ENCODE measurements at places on chromosomes 13 and 19.

DNA sequence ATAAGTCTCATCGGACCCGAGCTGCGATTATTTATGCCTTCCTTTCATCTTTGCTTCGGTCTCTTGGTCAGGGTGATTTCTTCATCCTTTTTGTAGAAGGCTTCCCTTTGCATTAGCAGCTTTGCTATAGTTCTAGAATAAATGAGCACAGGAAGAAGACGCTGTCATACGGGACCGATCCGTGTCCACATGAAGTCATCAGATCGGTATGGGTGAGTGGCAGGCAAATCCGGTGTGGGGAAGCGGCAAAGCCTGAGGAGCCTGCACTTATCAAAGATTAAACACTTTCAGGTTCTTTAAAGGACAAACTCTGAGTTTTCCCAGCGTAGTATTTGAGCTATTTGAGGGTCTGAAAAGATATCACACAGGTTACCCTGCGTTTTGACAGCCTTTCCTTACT lies 119.3 kb downstream of the IRS2 start:
- DNase-seq: peak; percentile 56

GRCh38 chr19:1912760-1913505 lies 7.7 kb downstream of the ADAT3 start:
- DNase-seq: no peak

DNA sequence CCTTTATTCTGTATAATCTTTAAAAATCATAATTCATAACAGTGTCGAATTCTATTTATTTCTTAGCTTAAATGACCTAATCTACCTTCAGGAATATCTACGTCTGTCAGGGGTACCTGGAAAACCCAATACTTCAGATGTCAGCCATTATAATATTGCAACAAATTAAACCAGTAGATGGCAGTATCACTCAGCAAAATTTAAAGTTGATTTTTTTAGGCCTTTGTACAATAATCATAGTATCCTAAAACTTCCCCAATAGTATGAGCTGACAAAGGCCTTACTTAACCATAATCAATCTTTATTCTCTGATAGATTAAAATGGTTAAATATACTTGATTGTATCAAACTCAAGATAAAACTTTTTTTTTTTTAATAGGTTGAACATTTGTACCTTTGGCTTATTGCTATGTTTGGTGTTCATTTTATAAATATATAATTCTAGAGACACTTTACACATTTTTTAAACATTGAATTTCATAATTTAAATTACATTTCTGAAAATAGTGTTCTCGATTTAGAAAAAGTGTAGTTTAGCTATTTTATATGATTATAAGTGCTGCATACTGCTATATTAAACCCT lies 830.2 kb upstream of the SPRY2 start:
- DNase-seq: peak; percentile 54

DNA sequence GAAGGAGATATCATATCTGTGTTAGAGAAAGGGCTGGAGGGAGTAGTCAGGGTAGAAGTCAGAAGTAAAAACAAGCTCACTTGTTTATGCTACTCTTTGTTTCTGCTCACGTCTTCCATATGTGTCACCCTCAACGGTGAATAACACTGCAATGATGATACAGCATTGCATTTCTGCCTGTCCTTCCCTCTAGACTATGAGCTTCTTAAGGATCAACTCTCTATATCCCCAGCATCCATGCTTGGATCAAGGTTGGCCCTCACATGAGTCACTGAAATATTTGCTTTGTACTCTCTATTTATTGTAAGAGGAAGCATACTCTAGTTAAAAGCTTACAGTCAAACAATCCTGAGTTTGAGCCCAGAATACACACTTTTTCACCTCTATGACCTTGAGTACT lies 406.0 kb downstream of the RFC3 start:
- peak; percentile 6 for DNase-seq

GRCh38 chr19:56946159-56946558 lies 105.6 kb upstream of the PEG3 start:
- no peak for DNase-seq

DNA sequence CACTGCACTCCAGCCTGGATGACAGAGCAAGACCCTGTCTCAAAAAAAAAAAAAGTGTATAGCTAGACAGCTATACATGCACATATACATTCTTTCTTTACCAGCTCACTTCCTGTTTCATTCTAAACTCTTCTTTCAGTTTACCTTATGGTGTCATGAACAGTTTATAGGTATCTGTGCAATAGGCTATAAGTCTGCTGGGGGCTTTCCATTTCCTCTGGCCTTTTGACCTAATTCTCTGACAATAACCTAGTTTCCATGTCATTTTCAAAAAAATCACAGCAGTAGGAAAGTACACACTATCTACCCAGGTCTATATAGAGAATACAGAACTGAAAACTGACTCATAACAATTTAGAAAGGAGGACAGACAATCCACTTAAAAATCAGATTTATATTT lies 24.4 kb upstream of the URAD start:
- DNase-seq: peak; percentile 52

GRCh38 chr19:40549007-40549708 lies 27.5 kb upstream of the SHKBP1 start:
- peak; percentile 71 for DNase-seq

DNA sequence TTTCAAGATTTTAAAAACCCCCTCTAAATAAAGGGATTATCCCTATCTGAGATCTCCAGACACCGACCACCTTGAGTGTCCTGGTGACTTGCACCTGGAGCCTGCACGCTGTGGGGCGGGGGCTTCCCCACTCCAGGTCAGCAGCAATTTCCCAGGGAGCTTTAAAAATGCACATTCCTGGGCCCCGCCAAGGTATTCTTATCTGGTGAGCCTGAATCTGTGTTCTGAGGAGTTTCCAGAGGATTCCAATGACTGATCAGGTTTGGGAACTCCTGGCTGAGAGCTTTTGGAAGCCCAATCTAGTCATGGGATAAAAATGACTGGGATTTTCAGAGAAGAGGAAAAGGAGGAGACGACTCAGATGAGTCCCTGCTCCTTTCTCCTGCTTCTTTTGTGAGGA lies 66.1 kb downstream of the FGF9 start:
- no peak for DNase-seq

GRCh38 chr19:36672368-36672767 lies 5.7 kb upstream of the ZNF461 start:
- DNase-seq: no peak

DNA sequence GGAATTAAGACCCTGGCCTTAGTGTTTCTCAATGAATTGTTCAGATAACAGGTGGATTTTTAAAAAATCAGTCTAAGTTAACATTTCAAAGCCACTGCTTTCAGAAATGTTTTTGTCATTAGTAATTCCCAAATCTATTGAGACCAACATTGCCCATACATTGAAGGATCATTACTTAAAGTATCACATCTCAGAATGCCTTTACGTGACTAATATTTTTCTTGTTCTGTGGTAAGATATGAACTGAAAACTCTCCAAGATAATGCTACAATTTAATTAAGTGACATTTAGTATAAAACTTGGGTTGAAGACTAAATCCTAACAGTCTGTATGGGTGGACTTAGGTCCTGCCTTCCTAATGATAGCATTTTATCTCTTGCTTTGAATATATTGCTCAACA lies 59.4 kb upstream of the POSTN start:
- peak; percentile 7 for DNase-seq

DNA sequence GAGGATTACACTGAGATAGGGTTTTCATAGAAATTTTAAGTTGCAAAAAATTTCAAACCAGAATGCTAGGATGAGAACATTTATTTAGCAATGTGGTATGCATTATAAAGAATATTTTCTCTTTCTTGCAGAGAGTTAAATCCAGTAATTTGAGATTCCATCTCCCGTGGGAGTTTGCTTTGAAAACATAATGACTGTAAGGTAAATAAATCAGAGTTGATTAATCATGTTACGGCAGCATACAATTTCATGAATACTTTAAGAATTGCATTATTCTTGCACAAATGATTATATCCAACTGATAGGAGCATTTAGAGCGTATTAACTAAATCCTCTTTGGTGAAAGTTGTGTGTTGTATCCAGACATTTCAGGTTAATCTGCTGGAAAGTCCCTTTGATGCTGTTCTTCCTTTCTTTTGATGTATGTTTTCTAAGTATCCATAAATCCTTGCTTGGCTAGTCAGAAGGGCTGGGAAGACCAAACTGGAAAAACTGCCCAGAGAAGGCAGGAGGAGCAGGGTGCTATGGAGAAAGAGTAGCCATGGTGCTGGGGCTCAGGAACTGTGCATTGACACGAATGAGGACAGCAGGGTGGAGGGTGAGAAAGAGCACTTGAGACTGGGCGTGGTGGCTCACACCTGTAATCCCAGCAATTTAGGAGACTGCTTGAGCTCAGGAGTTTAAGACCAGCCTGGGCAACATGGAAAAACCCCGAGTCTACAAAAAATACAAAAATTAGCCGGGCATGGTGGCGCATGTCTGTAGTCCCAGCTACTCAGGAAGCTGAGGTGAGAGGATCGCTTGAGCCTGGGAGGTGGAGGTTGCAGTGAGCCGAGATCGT lies 4.8 kb upstream of the GJA3 start:
- DNase-seq: no peak

GRCh38 chr13:110822669-110822945 lies 92.3 kb downstream of the ANKRD10 start:
- DNase-seq: no peak

- peak; percentile 4 for DNase-seq
Measured at GRCh38 chr13:24540236-24541126, 27.9 kb upstream of the PARP4 start.

DNA sequence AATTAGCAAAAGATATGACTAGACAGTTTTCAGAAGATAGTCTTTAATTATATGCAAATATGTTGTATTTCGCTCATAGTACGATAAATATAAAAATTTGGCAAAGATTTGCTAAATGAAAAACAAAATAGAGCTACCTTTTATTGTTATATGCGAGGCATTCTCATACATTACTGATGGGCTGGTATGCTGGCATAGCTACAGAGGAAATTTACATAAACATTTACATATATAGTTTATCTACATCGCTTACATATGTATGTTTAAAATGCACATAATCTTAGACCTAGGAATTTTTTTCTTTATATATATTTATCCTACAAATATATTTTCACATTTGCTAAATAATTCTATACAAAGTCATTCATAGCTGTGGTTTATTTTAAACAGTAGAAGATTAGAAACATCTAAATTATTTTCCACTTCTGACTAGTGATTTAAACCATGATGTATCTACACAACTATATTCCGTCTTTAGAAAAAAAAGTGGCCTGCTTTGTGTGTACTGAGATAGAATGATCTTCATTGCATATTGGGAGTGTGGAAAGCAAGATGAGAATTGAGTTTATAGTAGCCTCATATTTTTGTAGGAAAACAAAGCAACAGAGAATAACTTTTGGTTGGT lies 1345.0 kb upstream of the SLC10A2 start:
- DNase-seq: no peak

- no peak for DNase-seq
Measured at GRCh38 chr19:13238891-13239534, 88.8 kb downstream of the IER2 start.

DNA sequence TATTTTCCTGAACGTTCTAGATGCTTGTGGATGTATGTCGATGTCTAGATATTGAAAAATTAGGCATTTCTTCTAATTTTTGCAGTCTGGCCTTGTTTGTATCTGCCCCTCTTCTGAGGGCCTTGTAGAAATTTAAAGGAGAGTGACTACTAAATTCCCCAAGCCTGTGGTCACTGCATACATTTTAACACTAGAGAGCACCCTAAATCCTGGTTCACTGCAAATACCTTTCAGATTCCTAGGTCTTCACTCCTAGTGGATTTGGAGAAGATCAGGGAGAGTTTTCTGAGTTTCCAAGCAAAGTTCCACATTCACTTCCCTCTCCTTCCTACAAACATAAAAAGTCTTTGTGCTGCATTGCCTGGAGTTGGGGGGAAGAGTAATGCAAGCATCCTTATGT lies 1272.5 kb downstream of the OLFM4 start:
- DNase-seq: no peak

DNA sequence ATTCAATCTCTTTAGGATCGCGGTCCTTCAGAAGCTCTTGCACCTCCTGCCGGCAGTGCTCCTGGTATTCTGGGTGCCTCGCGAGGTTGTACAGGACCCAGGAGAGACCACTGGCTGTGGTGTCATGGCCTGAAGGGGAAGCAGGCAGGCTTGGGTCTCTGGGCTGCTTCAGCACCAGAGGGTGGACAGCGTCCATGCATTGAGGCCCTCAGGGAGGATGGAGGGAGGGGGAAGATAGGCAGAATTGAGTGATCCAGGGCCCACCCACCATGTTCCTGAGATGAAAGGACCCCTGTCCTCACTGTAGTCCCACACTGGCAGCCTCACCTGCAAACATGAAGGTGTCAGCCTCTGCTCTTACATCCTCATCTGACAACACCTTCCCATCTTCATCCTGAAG lies 17.9 kb upstream of the OR10H5 start:
- DNase-seq: no peak

DNA sequence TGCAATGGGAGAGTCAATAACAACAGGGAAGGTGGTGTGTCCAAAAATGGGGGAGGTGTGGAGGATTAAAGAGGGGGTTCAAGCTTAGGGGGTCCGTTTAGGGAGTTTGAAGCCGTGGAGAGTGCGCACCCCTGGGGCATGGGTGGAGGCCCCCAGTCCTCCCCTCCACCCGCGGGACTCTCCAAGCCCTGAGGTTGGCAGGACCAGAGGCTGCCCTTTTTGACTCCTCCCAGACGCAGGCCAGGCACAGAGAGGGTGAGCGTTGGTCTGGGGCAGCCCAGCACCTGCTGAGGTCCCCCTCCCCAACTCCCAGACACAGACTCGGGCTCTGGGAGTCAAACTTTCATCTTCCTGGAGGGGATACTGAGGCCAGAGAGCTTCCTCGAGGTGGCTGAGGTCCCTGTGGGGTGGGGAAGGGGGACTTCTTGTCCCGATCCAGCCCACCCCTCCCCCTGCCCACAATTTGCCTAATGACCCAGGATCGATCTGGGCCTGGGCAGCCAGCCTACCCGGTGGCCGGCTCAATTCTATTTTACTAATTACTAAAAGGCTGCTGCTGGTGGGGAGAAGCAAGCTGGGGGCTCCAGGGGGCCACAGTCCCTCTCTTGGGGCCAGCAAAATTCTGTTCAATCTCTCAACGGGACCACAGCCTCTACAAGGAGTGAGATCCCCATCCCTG lies 2.8 kb upstream of the ONECUT3 start:
- no peak for DNase-seq

GRCh38 chr13:22262001-22262885 lies 591.4 kb downstream of the FGF9 start:
- no peak for DNase-seq

DNA sequence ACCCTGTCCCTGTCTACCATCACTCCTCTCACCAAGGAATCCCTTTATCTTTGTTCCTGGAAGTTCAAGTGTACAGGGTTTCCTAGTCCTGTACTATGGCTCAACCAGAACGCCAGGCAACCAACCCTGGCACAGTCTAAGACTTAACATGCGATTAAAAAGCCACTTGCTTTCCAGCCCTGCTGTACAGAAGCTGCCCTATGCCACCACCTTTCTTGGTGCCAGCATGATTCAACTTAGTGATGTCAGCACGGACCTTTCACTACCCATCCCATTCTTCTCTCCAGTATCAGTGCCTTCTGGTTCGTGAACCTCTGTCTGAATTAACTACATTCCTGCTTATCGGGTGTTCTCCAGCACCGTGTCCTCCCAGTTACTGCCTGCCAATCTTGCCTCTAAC lies 151.1 kb downstream of the KLF12 start:
- no peak for DNase-seq
